Left renal pelvis (tissue), 4 donors: ENCODE measurements at places on chromosomes 4 and X. TPM values are rescaled to one million over a fixed set of nuclear protein-coding genes. Genes with fewer than 3 reads are reported as not detected.

DNA sequence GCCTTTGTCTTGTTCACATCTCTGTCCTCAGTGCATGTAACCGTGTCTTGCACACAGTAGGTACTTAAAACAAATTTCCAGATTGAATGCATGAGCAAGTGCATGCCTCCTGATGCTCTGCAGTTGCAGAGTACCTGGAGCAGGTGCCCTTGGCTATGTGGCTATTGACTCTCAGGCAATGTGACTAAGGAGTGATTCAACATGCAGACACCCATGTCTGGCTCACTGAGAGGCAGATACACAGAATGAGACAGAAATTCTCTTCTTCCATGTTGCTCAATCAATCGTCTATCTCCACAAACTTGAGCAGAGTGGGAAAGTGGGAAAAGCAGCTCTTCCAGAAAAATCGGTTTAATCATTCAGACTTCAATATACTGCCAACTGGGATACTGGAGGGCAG is 111.0 kb downstream of the CHRDL1 start:
- DNase-seq, result no peak

DNA sequence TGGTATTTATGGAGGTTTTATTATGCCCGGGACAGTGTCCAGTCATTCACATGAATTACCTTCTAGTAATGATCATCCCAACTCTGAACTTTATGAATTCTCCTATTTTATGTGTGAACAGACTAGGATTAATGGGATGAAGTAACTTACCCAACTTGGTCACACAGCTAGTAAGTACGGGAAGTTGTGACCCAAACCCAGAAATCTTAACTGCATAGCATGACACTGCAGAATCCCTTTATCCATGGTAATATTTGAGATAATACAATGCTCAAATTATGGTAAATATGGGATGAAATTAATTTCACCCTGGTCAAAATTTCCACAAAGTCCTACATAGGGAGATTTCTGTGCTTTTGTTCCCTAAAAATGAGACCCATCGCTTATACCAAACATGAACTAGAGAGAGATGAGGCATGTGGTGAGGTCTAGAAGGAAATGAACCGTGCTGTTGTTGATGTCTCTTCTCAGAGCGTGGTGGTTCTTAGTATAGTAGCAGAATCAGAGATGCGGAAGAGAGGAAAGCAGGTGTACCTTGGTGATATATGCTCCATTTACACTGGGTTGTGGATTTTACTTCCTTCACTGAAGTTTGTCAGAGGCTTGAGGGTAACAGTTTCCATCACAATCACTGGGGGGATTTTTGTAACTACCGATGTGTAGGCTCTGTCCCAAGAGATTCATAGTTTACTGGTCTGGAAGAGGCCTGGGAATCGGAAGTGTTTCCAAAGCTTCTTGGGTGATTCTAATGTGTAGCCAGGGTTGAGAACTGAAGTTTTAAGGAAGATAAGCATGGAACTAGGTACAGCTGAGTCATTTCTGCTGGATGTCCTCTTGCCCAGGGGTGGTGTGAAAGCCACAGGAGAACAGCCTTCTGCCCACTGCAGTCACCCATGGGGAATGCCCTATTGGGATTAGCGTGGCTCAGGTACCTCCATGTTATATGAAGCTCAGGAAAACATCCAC is 30.2 kb upstream of the FAM9C start:
- DNase-seq, result no peak

DNA sequence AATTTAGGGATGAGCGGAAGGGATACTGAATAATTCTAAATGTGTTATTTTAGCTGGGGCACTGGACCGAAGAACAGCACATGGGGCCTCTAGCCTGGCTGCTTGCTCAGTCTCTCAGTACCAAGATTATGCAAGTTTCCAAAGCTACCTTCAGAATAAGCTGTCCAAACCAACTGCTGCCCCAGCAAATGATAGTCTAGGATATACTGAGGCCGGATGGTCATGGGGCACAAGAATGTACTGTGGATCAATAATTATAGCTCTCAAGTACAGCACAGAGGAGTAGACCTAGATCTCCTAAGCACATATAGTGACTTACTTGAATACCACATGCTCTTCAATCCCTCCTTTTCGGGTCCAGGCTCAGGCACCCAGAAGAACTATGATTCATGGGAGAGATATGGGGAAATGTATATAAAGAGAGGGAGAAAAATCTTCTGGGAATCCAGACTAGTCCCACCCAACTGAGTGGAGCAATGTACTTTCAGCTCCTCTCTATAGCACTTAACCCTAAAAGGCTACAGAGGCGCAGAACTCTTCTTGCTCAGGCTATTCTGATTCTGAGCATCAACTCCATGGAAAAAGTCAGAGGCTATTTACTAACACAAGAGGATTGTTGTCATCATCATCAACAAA is 160.3 kb upstream of the GPC4 start:
- no peak for DNase-seq

GRCh38 chrX:155061760-155062159 is 9.2 kb downstream of the CMC4 start:
- DNase-seq, result no peak

GRCh38 chr4:17567271-17567670 is 9.7 kb upstream of the LAP3 start:
- DNase-seq, result no peak

DNA sequence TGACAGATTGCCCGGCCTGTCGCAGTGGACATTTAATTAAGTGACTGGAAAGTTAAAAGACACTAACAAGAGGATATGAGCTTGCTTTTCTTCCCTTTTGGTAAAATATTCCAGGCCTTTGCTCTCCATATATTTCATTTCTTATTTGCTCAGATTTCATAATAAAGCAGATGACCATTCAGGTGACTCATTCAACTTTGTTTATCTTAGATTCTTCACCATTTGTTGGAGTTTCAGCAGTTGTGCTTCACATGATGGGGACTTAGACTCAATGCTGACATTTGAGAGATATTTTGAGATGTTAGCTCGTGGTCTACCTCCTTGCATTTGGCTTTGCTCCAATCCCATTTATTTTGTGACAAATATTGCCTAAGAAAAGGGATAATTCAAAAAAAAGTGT is 312.2 kb downstream of the ARHGAP24 start:
- no peak for DNase-seq

GRCh38 chr4:43330288-43330687 is 437.8 kb downstream of the GRXCR1 start:
- DNase-seq, result no peak

DNA sequence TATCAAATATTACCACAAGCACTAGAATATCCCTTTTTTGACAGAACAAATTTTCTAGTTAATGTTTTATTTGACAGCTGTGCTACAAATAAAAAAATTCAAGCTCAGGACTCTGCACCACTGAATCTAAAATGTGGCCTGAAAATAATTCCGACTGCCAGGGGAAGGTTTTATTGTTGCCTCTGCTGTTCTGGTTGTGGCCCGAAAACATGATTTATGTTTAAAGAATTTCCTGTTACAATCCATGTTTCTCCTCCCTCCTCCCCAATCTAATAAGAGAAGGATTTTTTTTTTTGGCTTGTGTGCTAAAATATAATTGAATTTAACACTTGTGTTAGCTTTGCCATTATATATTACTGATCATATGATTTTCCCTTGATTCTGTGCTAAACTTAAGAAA is 227.8 kb downstream of the DCLK2 start:
- DNase-seq, result no peak

- no peak for DNase-seq
Measured at GRCh38 chr4:58740897-58741296, 1630.7 kb upstream of the IGFBP7 start.

GRCh38 chr4:187666034-187666433 is 329.5 kb upstream of the ZFP42 start:
- DNase-seq, result no peak

DNA sequence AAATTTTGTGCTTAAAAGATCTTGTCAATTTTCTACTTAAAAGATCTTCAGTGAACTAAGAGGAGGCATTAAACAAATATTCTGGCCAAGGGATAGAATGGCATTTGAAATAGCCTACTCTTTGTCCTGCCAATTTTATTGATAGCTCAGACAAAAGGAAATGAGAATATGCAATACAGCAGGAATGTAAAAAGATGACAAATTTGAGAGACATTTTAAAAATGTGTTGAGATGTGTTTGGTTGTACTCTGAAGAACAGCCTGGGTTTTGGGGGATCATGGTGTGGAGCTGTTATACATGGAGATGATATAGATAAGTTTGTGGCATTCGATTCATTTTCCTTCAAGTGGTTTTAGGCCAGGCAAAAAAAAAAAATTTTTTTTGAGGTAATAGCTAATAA is 11.6 kb upstream of the MAD2L1 start:
- DNase-seq, result no peak

GRCh38 chrX:103356858-103357257 is 552 bp downstream of the TCEAL9 start:
- no peak for DNase-seq

DNA sequence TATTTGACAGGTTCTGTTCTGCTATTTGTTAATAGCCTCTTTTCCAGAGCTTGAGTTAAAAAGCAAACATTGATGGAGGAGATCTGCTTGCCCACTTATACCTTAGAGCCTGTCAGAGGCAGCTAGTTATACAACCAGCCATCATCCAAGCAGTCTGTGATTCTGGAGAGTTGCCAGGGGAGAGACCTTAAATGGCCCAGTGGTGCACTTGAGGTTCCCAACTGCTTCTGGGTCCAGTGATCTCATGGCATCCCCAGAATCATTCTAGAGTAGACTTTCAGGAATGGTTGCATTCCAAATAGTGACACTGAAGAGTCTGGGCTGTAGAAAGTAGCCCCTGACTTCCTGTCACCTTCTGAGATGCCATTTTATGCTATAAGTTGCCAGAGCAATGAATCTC is 160.7 kb downstream of the FHIP1A start:
- no peak for DNase-seq

DNA sequence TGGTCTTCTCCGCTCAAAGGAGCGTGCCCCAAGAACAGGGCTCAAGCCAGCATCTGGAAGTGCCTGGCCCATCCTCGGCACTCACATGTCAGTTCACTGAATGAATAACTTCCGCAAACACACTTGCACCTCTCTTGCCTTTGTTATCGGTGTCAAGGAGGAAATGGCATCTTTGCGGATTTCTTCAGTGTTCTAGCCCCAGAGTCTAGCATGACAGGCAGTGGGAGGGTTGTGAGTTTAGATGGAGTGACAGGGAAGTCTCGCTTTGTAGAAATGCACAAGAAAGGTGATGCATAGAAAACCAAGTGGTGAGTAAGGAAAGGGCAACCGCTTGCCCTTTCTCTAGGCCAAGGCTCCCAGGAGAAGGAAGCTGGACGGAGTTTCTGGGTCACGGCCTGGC is 17.6 kb upstream of the MECP2 start:
- DNase-seq, result no peak

DNA sequence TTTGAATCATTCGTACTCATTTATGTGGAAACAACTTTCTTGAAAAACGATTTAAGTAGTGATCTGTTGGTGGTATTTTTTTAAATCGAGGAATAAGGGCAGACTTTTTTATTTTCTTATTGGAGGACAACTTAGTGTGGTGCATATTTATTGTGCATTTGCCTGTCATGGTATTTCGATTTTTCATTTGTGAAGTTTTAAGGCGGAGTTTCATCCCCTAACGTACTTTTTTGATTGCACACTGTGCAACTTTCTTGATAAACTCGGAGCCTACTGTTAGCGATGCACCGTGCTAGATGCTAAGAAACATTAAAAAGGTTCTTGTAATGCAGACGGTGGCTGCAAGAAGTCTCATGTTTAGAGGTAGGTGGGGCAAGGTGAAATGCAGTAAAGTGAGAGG is 1.4 kb downstream of the ZFX start:
- no peak for DNase-seq

- no peak for DNase-seq
Measured at GRCh38 chr4:5890063-5890727, 2.7 kb downstream of the CRMP1 start.

- no peak for DNase-seq
Measured at GRCh38 chr4:181820553-181820952, 422.6 kb upstream of the TENM3 start.

DNA sequence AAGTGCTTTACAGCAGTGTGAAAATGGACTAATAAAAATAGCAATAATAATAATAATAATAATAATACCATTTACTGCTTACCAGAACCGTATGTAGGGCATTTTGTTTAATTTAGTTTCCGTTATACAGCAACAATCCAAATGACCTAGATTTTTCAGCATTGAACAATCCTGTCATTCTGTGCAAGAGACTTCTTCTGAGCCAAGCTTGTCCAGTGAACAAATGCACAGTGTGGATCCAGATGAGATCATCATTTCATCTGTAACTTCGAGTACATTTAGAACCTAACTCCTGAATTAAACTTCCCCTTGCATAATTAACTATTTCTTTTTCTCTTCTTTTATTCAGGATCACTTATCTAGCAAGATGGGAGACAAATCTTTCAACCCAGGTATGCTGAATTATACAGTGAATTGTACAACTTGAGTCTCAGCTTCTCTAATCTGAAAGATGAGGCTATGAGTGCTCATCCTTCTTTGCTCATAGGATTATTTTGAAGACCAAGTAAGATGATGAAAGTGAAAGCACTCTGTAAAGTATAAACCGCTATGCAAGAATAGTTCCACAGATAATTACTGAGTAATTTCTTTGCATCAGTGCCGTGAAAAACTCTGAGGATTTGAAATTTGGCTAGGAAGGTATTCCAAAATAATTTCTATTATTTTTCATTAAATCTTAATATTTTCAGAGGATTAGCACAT is 6.6 kb downstream of the CLNK start:
- no peak for DNase-seq

The CDKL2 gene
- polyA plus RNA-seq, result 0.68 TPM

The PWWP3B gene
- polyA plus RNA-seq, result 2.8 TPM

The FGG gene
- not detected for polyA plus RNA-seq

The UGT2B15 gene
- 0.08 TPM for polyA plus RNA-seq

The NLGN4X gene
- polyA plus RNA-seq, result 13.6 TPM

The MAGEA11 gene
- 0.05 TPM for polyA plus RNA-seq

The FGFR3 gene
- 136 TPM for polyA plus RNA-seq

The PLAC8 gene
- 3.3 TPM for polyA plus RNA-seq

The GLRA2 gene
- polyA plus RNA-seq, result 0.21 TPM

The AMOT gene
- 71.2 TPM for polyA plus RNA-seq

The TEX11 gene
- 0.08 TPM for polyA plus RNA-seq
